ENCODE measurements at places on chromosomes 11 and 22.

GRCh38 chr11:57497303-57498247 is 17.9 kb downstream of the SLC43A1 start:
- no peak for DNase-seq

- DNase-seq, result peak; percentile 82
Observed at GRCh38 chr11:128497061-128497775, 90.1 kb downstream of the ETS1 start.

GRCh38 chr11:65571940-65572339 is 398 bp upstream of the FAM89B start:
- DNase-seq, result no peak

- DNase-seq, result no peak
Observed at GRCh38 chr11:79686703-79687419, 246.0 kb upstream of the TENM4 start.

GRCh38 chr22:24433828-24434470 is 6.5 kb downstream of the ADORA2A start:
- DNase-seq, result peak; percentile 60

DNA sequence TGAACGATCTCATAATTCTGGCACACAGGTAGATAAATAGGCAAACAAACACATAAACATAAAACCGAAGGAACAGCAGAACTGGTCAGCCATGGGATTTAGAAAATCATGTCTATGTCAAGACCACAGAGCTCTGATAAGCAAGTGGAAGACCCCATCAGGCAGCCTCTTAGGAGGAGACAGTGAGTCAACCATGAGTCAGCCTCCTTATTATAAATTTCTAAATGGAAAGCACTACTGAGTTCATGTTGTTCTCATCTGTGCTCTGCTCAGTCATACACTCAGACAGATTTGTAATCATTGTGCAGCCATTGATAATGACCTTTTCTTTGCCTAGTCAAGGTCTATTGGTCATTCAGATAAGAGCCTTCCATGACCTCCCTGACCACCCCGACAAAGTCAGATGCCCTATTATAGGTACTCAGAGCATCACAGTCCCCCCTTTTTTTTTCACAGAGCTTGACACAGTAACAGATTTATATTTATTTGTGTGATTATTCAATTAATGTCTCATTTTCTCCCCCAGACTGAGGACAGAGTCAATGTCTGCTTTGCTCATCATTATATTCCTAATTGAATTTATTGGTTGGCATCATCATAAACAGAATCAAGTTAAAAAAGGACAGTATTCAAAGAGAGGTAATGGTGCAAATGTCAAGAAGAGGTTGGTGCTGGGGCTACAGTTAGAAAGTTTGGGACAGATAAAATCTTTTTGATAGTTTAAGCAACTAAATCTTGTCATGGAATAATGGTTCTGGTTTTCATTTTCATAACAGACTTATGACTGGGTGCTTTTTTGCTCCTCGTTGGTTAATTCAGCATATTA is 579.7 kb upstream of the CCDC90B start:
- peak; percentile 6 for DNase-seq

DNA sequence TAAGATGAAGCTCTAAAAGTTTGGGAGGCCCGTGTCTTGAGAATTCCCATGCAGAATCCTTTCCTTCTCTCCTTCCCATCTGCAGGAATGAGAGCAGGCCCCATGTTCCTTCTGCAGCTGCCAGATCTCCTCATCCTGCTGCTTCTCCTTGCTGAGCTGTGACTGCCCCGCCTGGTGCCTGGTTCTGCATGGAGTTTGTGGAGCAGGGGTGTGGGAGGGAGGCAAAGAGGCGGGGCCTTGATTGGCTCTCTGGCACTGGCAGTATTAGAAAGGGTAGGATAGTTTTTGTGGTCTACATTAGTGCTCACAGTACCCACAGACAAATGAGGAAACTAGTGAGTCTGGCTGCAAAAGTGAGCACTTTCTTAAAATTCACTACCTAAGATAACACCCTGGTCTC is 91.1 kb upstream of the CLPB start:
- no peak for DNase-seq

DNA sequence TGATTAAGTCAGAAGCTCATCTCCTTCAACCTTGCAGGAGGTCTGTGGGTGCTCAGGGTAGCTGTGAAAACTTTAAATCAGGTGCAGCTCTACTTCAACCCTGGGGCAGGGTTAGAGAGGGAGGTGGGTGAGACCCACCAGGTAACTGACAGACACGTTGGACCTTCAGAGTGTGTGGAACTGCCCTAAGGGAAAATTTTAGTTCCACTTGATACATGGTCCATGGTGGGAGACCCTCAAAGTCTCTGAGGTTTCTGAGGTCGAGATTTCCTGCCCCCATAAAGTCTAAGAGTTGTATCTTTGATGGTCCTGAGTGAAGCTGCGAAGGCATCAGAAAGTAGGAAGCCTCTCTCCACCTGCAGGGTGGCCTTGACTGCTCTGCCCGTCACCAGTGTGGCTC is 23.9 kb upstream of the NNMT start:
- no peak for DNase-seq

DNA sequence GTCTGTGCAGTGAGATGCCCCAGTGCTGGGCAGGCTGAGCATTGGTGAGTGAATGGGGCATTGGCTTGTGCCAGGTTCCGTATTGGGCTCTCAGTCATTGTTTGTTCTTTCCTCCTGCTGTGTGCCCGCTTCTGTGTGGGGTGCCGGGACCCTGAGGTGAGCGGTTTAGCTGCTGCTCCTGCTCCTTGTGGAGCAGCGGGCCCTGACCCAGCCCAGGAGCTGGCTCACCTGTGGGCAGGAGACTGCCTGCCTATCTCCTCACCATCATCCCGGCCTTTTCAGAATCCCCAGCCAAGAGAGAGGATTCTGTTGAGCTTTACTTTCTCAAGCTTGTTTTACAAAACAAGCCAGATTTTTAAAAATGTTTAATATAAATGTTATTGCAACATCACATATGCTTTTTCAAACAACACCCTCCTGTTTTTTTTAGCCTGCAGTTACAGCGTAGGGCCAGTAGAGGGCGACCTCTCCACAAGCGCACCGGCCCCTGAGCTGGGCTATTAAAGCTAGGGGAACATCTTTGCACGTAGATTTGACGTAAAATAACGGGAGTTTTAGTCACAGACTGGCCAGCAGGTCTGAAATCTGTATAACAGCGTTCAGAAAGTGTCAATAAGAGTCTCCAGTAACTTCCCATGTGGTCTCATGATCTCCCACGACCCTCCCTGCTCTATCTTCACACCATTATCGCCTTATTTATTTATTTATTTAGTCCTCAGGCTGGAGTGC is 25.1 kb upstream of the RELT start:
- DNase-seq, result peak; percentile 92

DNA sequence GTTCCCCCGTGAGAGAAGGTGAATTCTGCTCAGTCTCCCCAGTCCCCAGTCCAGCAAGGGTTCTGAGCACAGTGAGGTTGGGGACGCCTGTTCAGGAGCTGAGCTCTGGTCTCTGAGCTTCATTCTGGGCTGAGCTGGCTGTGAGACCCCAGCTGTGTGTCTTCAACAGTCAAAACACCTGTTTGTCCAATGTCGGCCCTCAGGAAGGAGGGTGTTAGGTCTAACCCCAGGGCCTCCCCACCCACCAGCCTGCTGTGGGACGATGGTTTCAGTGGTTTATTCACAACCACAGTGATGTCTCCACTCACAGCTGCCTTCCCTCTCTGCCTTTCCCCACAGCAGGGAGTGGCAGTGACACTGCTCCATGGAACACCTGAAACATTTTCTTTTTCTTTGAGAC is 1282.9 kb downstream of the TBC1D22A start:
- DNase-seq, result no peak

GRCh38 chr11:36465449-36466163 is 44.5 kb downstream of the TRAF6 start:
- no peak for DNase-seq

DNA sequence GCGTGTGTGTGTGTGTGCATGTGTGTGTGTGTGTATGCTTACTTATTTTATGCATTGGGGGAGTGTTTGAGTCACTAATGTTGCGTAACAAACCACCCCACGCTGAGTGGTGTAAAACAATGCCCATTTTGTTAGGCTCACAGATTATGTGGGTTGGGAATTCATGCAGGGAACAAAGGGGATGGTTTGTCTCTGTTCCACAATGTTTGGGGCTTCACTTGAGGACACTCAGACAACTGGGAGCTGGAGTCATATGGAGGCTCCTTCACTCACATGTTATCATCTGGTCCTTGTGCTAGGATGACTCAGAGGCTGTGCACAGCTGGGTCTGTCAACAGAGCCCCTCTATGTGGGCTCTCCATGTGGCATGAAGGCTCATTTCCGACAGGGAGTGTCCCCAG is 51.3 kb upstream of the LARGE1 start:
- DNase-seq, result no peak

DNA sequence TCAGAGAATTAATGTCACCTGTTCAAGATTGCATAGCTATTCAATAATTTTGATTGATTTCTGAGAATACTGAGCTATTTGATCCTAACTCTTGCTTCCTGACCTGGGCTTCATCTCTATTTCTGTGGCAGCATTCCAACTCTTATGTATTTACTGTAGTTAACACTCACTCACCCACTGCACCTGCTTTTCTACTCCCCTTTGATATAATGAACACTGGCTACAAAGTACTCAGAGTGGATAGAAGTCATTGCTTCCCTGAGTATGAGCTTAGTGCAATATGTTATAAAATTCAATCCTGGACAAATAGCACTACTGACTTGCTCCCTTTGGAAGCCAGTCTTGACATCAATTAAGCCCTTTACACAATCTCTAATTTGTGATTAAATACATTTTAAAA is 117.2 kb downstream of the APIP start:
- no peak for DNase-seq

- no peak for DNase-seq
Observed at GRCh38 chr22:47249370-47249928, 487.0 kb downstream of the TBC1D22A start.

- no peak for DNase-seq
Observed at GRCh38 chr22:33129621-33130020, 71.4 kb upstream of the SYN3 start.

DNA sequence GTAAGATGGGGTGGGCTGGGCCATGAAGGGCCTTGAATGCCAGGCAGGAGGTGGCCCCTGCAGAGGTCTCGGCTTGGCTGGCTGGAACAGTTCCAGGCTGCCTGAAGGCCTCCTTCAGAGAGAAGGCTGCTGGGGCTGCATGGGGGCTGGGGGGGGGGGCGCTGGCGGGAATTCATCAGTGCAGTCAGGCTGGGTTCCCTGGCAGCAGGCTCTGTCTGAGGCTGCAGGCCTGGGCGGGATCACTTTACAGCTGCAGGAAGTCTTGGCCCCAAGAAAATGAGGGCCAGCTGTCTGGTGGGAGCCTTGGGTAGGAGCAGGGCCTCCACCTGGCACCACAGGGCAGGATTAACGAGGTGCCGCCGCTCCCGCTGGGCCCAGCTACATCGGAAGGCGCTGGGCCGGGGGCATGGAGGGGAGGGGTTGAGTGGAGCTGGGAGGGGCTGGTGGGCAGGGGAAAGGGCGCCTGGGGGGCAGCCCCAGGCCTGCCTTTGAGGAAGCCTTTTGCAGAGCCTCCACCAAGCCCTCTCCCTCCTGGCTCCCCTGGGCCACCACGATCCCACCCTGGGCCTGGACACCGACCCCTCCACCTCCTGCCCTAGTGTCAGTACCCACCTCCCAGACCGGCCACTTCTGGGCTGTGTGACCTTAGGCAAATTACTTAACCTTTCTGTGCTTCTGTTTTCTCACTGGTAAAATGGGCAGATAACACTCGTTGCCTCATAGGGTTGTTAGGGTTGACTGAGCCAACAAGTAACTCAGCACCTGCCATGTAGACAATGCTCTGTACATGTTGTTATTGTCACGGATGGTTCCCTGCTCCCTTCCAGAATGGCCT is 31.0 kb upstream of the HMOX1 start:
- DNase-seq, result peak; percentile 15

DNA sequence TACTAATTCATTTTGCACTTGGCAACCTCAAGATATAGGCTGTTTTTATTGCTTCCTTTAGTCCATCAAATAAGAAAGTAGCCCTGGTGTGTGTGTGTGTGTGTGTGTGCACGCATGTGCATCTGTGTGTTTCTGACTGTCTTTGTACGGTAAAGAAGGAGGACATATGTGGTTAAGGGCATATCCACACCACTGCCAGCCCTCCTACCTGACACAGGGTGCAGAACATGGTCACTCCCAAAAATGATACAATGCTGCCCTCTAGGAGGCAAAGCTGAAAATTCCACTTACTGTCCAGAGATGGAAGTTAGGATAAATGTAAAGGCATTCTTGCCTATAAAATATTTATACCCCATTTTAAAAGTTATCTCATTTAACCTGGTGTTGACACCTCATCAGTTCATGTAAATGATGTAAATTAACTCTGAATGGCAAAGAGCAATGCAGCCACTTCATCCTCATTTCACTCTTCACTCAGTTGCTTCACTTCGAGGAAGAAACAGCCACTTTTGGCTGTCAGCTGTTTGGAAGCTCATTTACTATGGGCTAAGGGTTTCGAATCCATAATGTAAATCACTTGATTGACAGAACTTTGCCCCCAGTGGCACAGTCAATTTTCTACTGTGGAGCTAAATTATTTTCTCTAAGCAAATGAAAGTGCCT is 83.1 kb upstream of the MTNR1B start:
- peak; percentile 67 for DNase-seq

GRCh38 chr11:73228268-73229134 is 10.4 kb downstream of the P2RY2 start:
- no peak for DNase-seq

DNA sequence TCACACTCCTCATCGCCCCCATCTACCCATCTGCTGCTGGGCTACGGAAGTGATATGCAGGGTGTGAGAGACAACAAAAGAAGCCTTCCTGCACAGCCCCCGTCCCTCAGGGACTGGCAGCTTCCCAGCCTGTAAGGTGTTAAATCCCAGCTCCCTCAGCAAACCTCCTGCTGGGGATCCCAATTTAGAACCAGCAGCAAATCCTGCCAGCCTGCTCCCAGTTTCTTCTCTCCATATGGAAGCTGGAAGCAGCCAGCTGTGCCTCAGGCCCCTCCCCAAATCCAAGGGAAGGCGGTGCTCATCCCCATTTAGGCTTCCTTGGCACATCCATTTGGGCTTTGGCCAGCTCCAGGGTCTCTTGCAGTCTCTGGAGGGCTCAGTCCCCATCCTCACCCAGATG is 47.5 kb downstream of the PAMR1 start:
- DNase-seq, result no peak

GRCh38 chr11:126281666-126282175 is 1.2 kb upstream of the TIRAP start:
- DNase-seq, result no peak

GRCh38 chr22:21766691-21767462 is 31.3 kb upstream of the YPEL1 start:
- DNase-seq, result no peak

- no peak for DNase-seq
Observed at GRCh38 chr11:67293090-67293489, 4.0 kb downstream of the ANKRD13D start.

DNA sequence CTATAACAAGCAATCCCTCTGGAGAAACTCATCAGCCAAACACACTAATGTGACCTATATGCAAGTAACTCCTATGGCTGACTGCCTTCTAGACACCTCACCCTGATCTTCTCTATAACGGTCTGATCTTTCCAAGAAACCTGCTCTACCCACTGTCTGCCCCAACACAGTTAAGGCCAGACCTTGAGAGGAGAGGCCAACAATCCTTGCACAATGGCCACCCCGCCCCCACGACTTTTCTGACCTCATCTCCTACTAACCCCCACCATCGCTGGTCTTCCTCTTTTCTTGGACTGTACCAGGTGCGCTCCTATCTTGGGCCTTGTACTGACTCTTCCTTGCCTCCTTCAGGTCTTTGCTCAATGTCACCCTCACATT is 12.5 kb downstream of the HIRA start:
- no peak for DNase-seq
